ENCODE measurements at places on chromosomes 3 and 15. TPM values are rescaled to one million over a fixed set of nuclear protein-coding genes. Genes with fewer than 3 reads are reported as not detected.

DNA sequence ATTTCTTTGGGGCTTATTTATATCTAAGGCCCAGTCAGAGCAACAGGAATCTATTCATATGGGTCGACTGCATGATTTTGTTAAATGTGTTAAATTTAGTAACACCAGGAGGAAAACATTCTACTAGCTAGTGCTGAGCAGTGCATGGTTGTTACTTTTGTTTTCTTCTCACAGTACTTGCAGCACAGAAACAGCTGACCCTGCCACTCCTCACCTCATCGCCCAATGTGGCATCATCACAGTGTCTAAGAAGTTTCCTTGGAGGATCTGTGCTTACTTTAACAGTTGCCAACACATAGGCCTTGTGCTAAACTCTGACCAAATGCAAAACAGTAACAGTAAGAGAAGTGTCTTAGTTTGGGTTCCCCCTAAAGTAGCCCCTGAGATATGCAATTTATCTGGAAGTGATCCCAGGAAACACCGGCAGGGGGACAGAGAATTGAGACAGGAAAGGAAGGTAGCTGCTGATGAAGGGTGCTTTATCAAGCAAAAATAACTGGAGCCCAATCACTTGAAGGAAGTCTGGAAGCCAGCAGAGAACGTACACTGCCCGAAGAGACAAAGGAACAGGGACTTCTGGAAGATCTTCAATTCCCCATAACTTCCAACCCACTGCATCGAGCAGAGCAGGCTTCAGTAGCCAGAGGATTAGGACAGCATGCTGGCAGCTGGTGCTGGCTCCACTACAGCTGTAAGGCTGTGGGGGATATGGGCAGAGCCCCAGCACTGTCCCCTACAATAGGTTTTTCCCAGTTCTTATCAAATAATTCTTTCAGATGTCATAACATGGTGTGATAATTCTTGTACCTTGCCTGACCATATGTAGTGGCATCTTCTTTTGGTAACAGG is 36.0 kb upstream of the ULK4 start:
- H3K4me1 ChIP-seq: peaks cover 17% of the 10 kb centered on the region
- no peak for DNase-seq
- peak overlapping the region; percentile 38 for H3K27ac ChIP-seq
- H3K36me3 ChIP-seq: no peaks in the 10 kb centered on the region
- no peaks in the 10 kb centered on the region for H3K27me3 ChIP-seq

Gene MYRIP
- total RNA-seq: 12.7 TPM

Gene MCTP2
- total RNA-seq: 25.5 TPM

Gene IL1RAP
- total RNA-seq: 12.8 TPM

Gene ECE2
- not detected for total RNA-seq

Gene XCR1
- total RNA-seq: not detected

Measured in ascending aorta (tissue), 2 donors.